Sciatic nerve (tissue), 2 donors: ENCODE measurements at places on chromosomes 2 and 18. TPM values are rescaled to one million over a fixed set of nuclear protein-coding genes. Genes with fewer than 3 reads are reported as not detected.

The ENOSF1 gene
- 81.3 TPM for total RNA-seq

GRCh38 chr2:18167871-18168270 is 289.4 kb downstream of the KCNS3 start:
- DNase-seq: no peak

GRCh38 chr2:96914332-96914731 is 44.5 kb upstream of the SEMA4C start:
- no peak for DNase-seq

GRCh38 chr2:137229834-137230233 is 464.5 kb downstream of the THSD7B start:
- no peak for DNase-seq

DNA sequence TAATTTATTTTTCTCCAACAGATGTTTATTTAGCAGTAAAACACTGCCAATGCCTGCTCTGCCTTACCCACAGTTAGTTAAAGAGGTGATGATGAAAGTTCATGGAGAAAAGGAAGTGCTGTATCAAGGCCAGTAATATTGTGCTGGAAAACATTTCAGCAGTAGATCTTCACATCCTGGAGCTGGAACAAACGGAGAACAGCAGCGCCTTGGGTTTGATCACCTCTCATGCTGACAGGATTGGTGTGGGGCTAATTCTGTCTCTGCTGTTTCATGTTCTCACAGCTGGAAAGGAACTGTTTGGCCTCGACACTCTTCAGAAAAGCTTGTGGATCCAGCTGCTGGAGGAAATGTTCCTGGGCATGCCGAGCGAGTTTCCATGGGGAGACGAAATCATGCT is 61.5 kb upstream of the RPE start:
- no peak for DNase-seq
